ENCODE measurements at places on chromosomes 11 and 22. TPM values are rescaled to one million over a fixed set of nuclear protein-coding genes. Genes with fewer than 3 reads are reported as not detected.

- DNase-seq: no peak
Observed at GRCh38 chr22:24582056-24582814, 10.6 kb downstream of the LRRC75B start.

Gene SAA4
- polyA plus RNA-seq: not detected

DNA sequence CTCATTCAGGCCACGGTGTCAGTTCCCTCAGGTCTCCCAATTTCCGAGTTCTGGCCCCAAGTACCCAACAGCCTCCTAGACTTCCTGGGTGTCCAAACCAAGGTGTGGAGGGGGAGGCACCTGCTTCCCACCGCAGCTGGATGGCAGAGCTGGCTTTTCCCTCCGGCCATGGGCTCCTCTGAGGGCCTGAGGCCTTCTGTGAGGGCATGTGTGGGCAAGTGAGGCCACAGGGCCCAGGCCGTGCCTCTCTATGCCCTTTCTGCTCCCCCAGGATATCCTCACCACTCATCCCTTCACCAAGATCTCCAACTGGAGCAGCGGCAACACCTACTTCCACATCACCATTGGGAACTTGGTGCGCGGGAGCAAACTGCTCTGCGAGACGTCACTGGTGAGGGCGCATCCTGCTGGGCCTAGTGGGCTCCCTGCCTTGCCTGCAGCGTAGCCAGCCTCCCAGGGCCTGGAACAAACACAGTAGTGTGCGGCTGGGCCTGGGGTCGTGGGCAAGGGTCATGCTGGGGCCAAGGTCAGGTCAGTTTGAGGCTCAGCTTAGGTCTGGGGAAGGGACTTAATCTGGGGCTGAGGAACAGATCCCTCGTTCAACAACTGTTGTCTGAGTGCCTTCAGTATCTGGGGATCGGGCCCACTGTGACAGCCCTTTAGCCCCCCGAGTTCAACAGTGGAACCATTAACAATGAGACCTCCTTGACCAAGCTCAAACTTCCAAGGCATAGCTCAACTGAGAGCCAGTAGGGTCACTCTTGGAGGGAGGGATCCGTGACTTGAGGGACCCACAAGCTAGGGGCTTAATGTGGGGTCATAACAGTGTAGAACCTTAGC, 85.8 kb downstream of the MYO7A start:
- no peak for DNase-seq

GRCh38 chr11:44028816-44029506, 18.8 kb upstream of the ACCSL start:
- DNase-seq: no peak

DNA sequence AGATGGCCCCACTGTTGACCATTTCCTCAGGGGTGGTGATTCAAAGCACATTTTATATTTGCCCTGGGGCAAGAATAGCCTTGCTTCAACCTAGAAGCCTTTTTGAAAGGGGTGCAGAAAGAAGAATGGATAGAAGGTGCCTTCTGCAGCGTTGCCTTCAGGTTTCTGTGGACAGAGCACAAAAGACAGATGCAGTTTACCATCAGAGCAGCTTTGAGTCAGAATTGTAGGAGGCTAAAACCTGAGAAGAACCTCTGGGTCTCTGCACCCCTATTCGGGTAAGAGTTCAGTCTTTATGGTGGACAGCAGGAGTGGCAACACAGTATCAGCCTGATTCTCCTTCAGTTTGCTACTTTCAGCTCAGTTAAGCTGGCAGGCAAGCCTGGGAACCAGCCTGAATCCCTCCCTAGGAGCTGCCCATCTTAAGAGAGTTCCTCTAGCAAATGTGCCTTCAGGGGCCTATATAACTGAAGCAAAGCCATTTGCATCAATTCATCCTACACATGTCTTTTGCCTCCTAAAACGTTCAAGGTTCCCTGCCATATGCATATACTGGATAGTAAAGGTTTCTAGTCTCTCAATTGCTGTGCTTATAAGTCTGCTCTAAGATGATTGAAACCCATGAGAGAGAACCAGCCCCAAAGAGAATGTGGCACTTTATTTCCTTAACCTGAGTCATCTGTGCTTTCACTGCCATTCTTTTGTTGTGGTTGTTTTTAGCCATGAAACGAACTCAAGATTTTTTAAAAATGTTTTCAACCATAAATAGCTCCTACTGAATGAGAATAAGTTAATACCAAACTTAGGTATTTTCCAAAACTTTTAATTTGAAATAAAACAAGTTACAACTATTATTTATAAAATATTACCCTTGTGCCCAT, 123.0 kb downstream of the TRIM44 start:
- no peak for DNase-seq

DNA sequence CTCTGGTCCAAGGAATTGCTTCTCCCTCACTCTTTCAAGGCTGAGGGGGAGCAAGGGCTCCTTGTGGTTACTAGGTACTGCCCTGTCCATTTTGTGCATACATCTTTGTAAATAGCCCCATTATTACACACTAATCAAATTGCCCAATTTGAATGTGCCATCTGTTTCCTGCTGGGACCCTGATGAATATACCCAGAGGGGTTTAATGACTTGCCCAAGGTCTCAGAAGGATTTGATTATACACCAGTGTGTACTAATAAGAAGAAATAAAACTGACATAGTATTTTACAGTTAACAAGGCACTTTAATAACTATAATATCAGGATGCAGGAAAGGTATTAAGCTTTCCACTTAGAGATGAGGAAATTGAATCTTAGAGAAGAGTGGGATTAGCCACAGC, 64.6 kb upstream of the PTPRJ start:
- no peak for DNase-seq

DNA sequence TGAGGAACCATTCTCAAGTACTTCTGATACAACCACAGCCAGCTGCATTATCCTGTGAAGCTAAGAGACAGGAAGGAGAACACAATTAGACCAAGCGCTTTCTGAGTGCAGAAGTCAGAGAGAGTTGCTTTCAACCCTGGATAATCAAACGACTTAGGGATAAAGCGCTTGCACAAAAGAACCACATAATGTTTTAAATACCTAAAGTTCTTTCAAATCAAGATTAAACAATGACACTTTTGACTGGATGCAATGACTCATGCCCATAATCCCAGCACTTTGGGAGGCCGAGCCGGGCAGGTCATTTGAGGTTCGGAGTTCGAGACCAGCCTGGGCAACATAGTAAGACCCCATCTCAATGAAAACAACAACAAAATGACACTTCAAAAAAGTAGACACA, 145.1 kb downstream of the SWAP70 start:
- no peak for DNase-seq

Gene APOC3
- polyA plus RNA-seq: not detected

Gene FAM118B
- polyA plus RNA-seq: 4.3 TPM

- no peak for DNase-seq
Observed at GRCh38 chr11:78539506-78539905, 35.2 kb downstream of the NARS2 start.

Gene MRGPRX4
- not detected for polyA plus RNA-seq

Gene MFRP
- not detected for polyA plus RNA-seq

DNA sequence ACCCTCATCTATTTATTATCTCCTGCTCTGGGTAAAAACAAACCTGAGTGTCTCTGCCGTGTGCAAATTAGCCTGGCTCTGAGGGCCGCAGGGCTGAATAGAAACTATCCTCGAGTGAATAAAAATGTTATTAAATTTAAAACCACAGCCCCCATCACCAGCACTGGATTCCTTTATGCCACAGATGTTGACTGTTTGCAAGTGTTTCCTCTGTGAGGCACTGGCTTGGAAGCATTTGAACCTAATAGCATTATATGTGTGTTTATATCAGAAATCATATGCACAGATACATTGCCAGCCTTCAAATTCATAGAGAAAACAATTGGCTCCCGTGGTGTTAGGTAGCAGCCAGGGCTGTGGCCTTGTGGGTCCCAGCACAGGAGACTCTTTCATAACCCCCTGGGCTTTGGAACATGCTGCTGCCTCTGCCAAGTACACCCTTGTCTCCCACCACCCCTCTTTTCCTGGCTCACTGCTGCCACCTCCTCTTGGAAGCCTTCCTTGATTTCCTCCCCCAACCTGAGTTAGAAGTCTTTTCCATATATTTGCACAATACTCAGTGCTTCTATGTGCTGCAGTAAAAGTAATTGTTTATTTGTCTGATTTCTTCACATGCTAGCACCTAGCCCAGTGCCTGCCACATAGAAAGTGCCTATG, 294.4 kb downstream of the DDX10 start:
- no peak for DNase-seq

Gene SLC5A4
- polyA plus RNA-seq: 0.19 TPM

DNA sequence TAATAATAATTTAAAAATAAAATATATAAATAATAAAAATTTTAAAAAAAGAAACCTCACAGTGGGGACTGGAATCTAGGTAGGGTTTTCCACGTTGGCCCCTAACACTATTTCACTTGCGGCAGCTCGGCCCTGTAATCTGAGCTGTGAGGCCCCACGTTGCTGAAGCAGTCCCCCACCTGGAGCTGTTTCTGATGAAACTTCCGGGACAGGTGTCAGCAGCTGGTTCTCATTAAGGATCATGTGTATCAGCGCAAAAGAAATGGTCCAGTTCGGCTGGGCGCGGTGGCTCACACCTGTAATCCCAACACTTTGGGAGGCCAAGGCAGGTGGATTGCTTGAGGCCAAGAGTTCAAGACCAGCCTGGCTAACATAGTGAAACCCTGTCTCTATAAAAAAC, 17.3 kb downstream of the RHOD start:
- DNase-seq: no peak

DNA sequence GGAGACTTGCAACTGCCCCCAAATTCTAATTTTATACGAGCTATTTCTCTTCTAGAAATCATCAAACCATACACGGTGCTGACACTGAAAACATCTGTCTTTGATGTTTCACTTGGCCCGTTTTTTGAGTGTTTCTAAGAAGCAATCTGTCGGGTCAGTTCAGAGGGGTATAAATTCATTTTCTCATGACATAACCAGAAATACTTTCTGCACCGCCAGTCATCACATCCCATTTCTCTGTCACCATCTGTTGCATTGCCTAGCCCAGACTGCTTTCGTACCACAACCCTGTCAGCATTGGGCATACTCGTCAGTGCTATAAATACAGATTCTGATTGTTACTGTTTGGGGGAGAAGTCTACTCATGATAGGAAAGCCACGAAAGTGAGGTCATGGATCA, 63.1 kb upstream of the CCDC90B start:
- DNase-seq: no peak

- no peak for DNase-seq
Observed at GRCh38 chr11:124769806-124770774, 8.0 kb upstream of the ESAM start.

Gene PEX26
- polyA plus RNA-seq: 13.3 TPM

GRCh38 chr22:37070744-37071143, 19.2 kb downstream of the KCTD17 start:
- no peak for DNase-seq

DNA sequence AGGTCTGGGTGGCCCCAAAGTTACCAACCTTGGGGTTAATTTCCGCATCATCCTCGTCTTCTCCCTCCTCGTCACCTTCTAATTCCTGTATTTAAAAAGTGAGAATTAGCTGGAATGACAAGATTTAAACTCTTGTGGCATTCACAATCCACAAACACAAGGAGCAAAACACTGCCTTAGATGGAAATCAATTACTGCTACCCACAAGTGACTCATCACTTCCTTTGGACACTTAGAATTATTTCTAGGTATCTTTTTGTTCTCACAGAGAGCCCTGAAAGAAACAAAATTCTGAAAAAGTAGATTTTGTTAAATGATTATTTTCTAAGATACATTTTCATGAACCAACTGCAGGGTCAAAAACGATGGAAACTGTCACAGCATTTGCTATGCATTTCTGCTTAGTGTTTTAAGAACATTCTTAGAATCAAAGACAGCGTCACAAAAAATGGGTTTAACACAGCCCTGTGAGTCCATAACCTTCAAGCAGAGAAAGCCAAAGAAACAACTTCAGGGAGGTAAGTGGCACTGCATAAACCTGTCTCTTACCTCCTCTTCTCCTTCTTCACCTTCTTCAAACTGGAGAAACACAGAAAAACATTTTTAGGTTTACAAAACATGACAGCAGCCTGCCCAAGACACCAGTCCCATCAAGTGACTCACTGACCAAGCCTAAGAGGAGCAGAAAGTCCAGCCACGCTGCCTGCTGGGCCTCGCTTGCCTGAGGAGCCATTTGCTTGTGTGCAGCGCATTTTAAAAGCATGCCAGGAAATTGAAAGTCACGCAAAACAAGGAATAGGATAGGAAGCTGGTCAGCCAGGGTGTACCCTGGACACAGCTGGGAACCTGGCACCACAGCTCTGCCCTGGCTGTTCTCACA, 22.3 kb upstream of the PHLDA2 start:
- no peak for DNase-seq

DNA sequence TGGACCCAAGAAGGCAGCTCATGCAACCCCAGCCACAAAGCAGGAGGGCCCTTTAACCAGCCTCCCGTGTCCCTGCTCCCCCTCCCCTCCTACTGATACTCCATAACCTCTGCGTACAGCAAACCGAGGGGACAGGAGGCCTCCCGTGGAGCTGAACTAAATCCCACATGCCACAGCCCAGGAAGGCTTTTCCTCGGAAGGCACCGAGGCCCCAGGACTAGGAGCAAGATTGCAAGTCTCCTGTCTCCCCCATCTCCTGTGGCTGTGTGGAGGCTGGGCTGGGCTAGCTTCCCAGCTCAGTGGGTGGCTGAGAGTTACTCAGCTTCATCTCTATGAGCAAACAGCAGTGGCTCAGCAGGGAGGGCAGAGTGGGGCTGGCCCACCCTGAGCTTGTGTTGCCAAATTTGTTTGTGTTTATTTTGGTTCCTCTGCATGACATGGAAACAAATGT, 62.7 kb upstream of the NECTIN1 start:
- no peak for DNase-seq

DNA sequence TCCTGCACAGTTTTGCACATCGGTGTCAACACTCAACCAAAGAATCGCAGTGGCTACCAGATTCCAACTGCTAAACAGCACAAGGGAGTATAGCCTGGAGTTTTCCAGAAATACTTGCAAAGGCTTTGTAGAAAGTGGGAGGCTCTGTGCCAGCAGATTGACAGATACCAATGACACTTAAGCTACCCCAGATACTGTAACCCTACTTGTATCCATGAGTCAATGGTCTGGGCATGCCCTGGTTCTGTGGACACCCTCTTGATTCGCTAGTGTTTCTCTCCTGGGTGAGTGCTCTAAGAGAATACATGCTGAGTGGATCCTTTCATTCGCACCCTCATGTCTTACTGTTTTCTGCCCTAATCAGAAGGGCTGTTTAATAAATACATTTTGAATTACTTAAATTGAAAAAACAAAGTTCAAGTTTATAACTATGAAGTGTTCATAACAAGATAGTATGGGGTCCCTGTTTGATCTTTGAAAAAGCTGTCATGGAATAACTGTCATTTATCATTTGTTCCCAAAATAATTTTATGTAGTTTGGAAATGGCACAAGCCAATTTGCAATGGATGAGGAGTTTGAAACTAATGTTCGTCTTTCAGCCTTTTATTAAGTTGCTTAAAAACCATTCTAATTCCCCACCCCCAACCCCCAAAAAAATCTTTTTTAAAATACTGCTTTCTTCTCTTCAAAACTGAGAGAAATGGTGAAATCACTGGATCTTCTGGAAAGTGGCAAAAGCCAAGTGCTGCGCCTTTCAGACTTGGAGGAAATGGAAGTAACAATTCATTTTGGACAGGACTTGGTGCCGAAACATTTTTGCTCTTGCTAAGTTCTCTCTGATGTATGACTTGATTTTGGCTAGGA, 600.5 kb upstream of the TENM4 start:
- DNase-seq: no peak

GRCh38 chr22:46714550-46714949, 23.5 kb downstream of the CERK start:
- DNase-seq: no peak

Data from pancreas (tissue), 10 donors.